ENCODE measurements at places on chromosomes 7 and 10.

- H3K4me3 ChIP-seq = no peak overlapping the region
- no peaks in the 10 kb centered on the region for H3K4me1 ChIP-seq
- H3K27ac ChIP-seq = no peak overlapping the region
- no peaks in the 10 kb centered on the region for H3K36me3 ChIP-seq
- peaks cover 16% of the 10 kb centered on the region for H3K27me3 ChIP-seq
- DNase-seq = no peak
These were observed 216.8 kb upstream of the GPR26 start for GRCh38 chr10:123449234-123449962.

GRCh38 chr10:14712991-14713424 lies 61.7 kb downstream of the FAM107B start:
- no peaks in the 10 kb centered on the region for H3K36me3 ChIP-seq
- no peak overlapping the region for H3K27ac ChIP-seq
- H3K27me3 ChIP-seq = no peaks in the 10 kb centered on the region
- peaks cover 2% of the 10 kb centered on the region for H3K4me1 ChIP-seq
- DNase-seq = no peak

DNA sequence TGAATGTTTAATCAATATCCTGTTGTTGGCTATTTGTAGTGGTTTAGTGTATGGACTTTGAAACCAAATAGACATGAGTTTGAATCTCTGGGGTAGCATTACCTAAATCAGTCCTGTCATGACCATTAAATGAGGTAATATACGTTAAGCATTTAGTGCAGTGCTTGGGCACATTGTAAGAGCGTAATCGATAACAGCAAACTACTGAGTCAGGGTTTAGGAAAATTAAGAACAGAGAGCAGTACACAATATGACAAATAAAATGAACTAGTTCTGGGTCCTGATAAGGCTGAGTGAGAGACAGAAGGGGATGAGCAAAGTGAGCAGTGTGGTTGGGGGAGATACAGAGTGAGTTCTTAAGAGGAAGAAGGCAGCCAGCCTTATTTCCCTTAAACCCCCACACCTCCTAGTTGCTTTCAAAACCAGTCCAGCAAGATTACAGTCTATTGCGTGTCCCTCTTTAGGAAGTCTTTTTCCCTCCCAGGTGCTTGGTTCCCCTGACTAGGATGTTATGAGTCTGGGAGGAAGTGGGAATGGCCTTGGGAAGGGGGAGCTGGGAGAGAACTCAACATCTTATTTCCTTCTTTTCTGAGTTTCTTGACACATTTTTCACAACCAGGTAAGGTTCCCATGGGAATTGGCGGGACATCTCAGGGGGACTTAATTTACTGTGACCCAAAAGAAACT lies 171.0 kb downstream of the SND1 start:
- DNase-seq = no peak
- peaks cover 39% of the 10 kb centered on the region for H3K4me1 ChIP-seq
- no peaks in the 10 kb centered on the region for H3K27me3 ChIP-seq
- no peak overlapping the region for H3K27ac ChIP-seq
- H3K36me3 ChIP-seq = peaks cover 7% of the 10 kb centered on the region
- no peak overlapping the region for H3K4me3 ChIP-seq

- no peaks in the 10 kb centered on the region for H3K4me1 ChIP-seq
- no peak overlapping the region for H3K4me3 ChIP-seq
- no peaks in the 10 kb centered on the region for H3K36me3 ChIP-seq
- no peak overlapping the region for H3K27ac ChIP-seq
- no peak for DNase-seq
These were observed 327.1 kb downstream of the GPR158 start for GRCh38 chr10:25501912-25502311.

GRCh38 chr10:77648472-77648871 lies 10.9 kb upstream of the KCNMA1 start:
- no peak overlapping the region for H3K27ac ChIP-seq
- no peaks in the 10 kb centered on the region for H3K36me3 ChIP-seq
- H3K4me1 ChIP-seq = no peaks in the 10 kb centered on the region
- H3K27me3 ChIP-seq = peaks cover 13% of the 10 kb centered on the region
- no peak overlapping the region for H3K4me3 ChIP-seq

DNA sequence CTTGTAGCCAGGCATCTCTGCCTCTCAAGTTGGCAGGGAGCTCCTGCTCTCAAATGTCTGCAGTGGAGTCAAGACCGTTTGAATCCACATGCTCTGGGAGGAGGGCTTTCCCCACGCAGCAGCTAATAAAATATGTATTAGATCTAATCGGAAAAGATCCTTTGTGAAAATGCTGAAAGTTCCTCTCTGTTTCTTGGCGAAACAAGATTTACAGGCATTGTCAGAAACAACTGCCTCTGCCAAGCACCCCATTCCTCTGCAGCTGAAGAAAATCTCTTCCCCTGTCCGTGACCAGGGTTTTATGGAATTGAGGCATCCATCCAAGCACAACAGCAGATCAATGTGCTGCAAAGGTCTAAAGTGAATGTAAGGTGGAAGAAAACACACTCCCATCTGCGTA lies 165.8 kb downstream of the TCERG1L start:
- H3K4me3 ChIP-seq = no peak overlapping the region
- no peaks in the 10 kb centered on the region for H3K27me3 ChIP-seq
- no peak for DNase-seq
- H3K36me3 ChIP-seq = no peaks in the 10 kb centered on the region
- no peaks in the 10 kb centered on the region for H3K4me1 ChIP-seq

GRCh38 chr7:23712368-23713284 lies 2.6 kb downstream of the STK31 start:
- no peaks in the 10 kb centered on the region for H3K36me3 ChIP-seq
- no peaks in the 10 kb centered on the region for H3K4me1 ChIP-seq
- no peak overlapping the region for H3K4me3 ChIP-seq
- H3K27ac ChIP-seq = no peak overlapping the region
- H3K27me3 ChIP-seq = peaks cover 1% of the 10 kb centered on the region

DNA sequence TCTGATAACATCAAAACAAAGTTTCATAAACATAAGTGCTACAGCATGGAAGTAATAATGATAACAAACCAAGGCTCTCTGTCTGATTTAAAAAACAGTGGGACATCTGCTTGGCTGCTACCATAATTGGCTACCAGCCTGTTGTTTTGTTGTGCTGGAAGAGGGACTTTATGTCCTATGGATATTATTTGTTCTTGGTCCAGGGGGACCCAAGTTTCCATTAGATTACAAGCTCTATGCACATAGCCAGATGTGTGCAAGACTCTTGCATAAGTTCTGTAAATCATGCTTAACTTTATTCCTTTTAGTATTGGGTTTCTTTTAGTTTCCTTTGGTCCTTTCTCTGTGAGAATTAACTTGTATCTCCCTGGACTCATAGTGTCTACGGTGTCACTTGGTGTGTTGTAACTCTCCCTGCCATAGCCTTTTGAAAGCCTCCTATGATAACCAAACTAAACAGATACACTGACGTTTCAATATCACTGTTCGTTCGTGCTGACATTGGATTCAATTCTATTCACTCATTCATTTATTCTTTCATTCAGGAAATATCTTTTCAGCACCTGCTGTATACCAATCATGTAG lies 41.4 kb upstream of the CD36 start:
- DNase-seq = no peak
- no peaks in the 10 kb centered on the region for H3K36me3 ChIP-seq
- H3K4me3 ChIP-seq = no peak overlapping the region

DNA sequence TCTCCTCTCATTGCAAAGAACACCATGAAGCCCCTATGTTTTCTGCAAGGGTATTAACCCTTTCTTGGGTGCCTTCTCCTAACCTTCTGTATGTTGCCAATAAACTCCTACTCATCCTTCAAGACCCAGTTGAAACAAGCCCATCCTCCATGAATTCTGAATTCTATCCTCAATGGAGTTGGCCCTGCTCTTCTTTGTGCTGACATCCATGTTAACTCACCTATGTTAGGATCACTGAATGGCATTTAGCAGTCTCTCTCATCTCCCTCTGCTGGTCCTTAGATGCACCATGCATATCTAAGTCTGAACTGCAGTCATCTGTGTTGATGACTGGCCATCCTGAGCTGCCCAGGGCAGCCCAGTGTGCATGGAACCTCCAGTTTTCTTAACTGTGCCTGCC lies 129.8 kb downstream of the BUB3 start:
- no peaks in the 10 kb centered on the region for H3K27me3 ChIP-seq
- no peak for DNase-seq
- no peak overlapping the region for H3K27ac ChIP-seq
- no peaks in the 10 kb centered on the region for H3K36me3 ChIP-seq
- H3K4me1 ChIP-seq = peaks cover 20% of the 10 kb centered on the region

- peaks cover 37% of the 10 kb centered on the region for H3K27me3 ChIP-seq
- peaks cover 4% of the 10 kb centered on the region for H3K4me1 ChIP-seq
- no peak overlapping the region for H3K27ac ChIP-seq
- no peak overlapping the region for H3K4me3 ChIP-seq
- no peaks in the 10 kb centered on the region for H3K36me3 ChIP-seq
- no peak for DNase-seq
These were observed 33.8 kb upstream of the RNF32 start for GRCh38 chr7:156606691-156607331.

- H3K4me1 ChIP-seq = peaks cover 16% of the 10 kb centered on the region
- no peak overlapping the region for H3K4me3 ChIP-seq
- no peaks in the 10 kb centered on the region for H3K27me3 ChIP-seq
- DNase-seq = no peak
- H3K27ac ChIP-seq = peak overlapping the region; percentile 78
- peaks cover 44% of the 10 kb centered on the region for H3K36me3 ChIP-seq
These were observed 88.9 kb upstream of the ODAD2 start for GRCh38 chr10:28087661-28088351.

- H3K4me1 ChIP-seq = peaks cover 53% of the 10 kb centered on the region
- H3K4me3 ChIP-seq = no peak overlapping the region
- no peak for DNase-seq
- H3K36me3 ChIP-seq = peaks cover 5% of the 10 kb centered on the region
- no peaks in the 10 kb centered on the region for H3K27me3 ChIP-seq
These were observed 14.3 kb downstream of the JAZF1 start for GRCh38 chr7:28165961-28166955.

DNA sequence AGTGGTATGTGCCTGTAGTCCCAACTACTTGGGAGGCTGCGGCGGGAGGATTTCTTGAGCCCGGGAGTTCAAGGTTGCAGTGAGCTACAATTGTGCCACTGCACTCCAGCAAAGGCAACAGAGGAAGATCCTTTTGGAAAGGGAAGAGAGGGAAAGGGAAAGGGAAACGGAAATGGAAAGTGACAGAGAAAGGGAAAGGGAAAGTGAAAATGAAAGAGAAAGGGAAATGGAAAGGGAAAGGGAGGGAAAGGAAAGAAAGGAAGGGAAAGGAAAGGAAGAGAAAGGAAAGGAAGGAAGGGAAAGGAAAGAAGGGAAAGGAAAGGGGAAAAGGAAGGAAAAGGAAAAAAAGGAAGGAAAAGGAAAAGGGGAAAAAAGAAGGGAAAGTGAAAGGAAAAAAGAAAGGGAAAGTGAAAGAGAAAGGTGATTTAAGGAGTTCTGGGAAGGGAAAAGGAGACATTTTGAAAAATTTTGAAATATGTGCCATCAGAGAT lies 2.3 kb upstream of the ZC3HAV1 start:
- peak overlapping the region; percentile 94 for H3K4me3 ChIP-seq
- H3K4me1 ChIP-seq = peaks cover 30% of the 10 kb centered on the region
- peaks cover 17% of the 10 kb centered on the region for H3K36me3 ChIP-seq
- peak overlapping the region; percentile 93 for H3K27ac ChIP-seq

DNA sequence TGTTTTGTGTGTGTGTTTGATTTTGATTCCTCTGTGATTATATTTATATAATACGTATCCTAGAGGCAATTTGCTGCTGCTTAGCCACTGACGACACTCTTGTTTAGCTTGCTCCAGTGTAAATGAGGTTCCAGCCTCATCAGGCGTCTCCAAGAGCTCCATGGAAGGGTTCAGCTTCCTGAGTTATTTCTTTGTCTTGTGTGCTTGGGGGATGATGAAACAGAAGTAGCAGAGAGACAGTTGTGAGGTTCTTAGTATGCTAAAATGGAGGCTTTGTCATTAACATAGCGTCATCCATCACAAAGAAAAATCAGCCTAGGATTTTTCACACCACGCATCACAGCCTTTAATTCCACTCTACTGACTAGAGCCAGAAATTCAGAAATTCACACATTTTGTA lies 85.1 kb downstream of the KLF6 start:
- peaks cover 6% of the 10 kb centered on the region for H3K27me3 ChIP-seq
- no peak for DNase-seq
- H3K4me3 ChIP-seq = no peak overlapping the region
- H3K27ac ChIP-seq = no peak overlapping the region

GRCh38 chr10:79165070-79165778 lies 96.5 kb downstream of the ZMIZ1 start:
- no peak overlapping the region for H3K27ac ChIP-seq
- no peaks in the 10 kb centered on the region for H3K36me3 ChIP-seq
- DNase-seq = no peak
- H3K4me1 ChIP-seq = no peaks in the 10 kb centered on the region

- H3K4me3 ChIP-seq = no peak overlapping the region
- DNase-seq = no peak
- H3K27ac ChIP-seq = no peak overlapping the region
- no peaks in the 10 kb centered on the region for H3K27me3 ChIP-seq
- no peaks in the 10 kb centered on the region for H3K36me3 ChIP-seq
These were observed 97.0 kb downstream of the PCLO start for GRCh38 chr7:83065714-83066113.

- no peaks in the 10 kb centered on the region for H3K27me3 ChIP-seq
- DNase-seq = no peak
- no peak overlapping the region for H3K27ac ChIP-seq
- H3K36me3 ChIP-seq = peaks cover 3% of the 10 kb centered on the region
These were observed 604.4 kb upstream of the LRRN3 start for GRCh38 chr7:110486549-110486948.

DNA sequence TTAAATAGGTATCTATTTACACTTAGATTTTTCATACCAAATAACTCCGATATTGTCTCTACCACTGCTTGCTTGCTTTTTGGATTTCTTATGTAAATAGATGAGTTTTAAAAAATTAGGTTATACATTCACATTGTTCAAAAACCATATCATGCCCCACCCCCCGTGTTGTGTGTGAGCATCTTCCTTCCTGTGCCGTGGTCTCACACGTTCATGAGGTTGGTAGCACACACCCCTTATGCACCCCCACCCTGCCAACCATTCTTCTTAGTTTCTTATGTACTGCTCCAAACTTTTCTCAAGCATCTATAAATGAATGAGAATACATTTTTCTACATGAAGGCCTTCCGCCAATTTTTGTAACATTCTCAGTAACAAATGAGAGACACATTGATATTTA lies 115.6 kb downstream of the FANK1 start:
- no peak for DNase-seq
- H3K27me3 ChIP-seq = no peaks in the 10 kb centered on the region
- H3K4me3 ChIP-seq = no peak overlapping the region
- H3K27ac ChIP-seq = no peak overlapping the region
- H3K36me3 ChIP-seq = no peaks in the 10 kb centered on the region

GRCh38 chr10:46234431-46235060 lies 52.3 kb upstream of the ANTXRL start:
- H3K4me3 ChIP-seq = no peak overlapping the region
- H3K4me1 ChIP-seq = peaks cover 7% of the 10 kb centered on the region

- peaks cover 2% of the 10 kb centered on the region for H3K36me3 ChIP-seq
- no peak overlapping the region for H3K27ac ChIP-seq
- no peaks in the 10 kb centered on the region for H3K4me1 ChIP-seq
These were observed 46.9 kb downstream of the ZNF518A start for GRCh38 chr10:96176985-96177384.

Measured in activated naive CD8-positive, alpha-beta T cell treated with anti-CD3 and anti-CD28 coated beads, Interleukin-2, amount 50 U/mL, for 24 hours (primary cell).